Kidney tubule cell (primary cell): ENCODE measurements at places on chromosomes 3 and 15.

GRCh38 chr3:122758877-122759560 lies 34.6 kb downstream of the HSPBAP1 start:
- no peak for DNase-seq

DNA sequence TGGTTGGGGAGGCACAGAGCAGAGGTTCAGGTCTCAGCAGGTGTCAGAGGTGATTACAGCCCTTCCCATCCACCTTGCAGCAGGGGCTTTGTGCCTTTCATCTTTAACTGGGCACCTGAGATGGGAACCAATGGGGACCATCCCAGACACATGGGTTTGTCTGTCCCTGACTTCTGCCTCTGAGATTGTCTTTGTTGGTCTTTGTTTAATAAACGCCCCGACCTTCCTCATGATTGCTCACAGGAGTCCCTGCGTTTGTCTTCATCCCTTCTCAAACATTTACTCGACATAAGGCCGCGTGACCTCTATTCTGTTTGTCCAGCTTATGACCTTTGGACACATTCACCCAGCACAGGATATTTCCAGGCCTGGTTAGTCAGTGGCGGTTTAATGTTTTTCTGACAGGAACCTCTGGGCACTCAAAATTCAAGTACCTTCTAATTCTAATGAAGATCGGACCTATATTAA lies 5.9 kb downstream of the ZSCAN2 start:
- DNase-seq, result peak; percentile 27

- peak; percentile 44 for DNase-seq
Observed at GRCh38 chr3:153162513-153163392, 727 bp downstream of the RAP2B start.

DNA sequence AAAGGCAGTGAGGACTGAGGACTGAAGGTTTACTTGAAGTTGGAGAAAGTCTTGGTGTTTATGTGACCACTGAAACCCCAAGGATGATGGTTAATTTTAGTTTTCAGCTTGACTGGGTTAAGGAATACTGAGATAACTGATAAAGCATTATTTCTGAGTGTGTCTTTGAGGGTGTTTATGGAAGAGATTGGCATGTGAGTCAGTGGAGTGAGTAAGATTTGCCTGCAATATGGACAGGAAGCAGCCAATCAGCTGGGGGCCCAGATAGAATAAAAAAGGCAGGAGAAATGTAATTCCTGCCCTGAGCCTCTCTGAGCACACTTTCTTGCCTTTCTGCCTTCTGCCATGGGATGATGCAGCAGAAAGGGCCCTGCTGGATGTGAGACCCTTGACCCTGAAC lies 92.4 kb downstream of the KBTBD8 start:
- peak; percentile 84 for DNase-seq

DNA sequence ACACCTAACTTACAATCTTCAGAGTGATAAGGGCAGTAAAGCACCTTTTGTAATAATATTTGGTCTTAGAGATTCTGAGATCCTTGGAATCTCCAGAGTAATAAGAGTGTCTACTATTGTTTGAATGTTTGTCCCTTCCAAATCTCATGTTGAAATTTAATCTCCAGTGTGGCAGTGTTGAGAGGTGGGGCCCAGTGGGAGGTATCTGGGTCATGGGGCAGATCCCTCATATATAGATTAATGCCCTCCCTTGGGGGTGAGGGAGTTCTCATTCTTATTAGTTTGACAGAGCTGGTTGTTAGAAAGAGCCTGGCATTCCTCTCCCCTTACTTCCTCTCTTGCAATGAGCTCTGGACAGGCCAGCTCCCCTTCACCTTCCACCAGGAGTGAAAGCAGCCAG lies 16.0 kb downstream of the DZIP1L start:
- no peak for DNase-seq

GRCh38 chr3:22276351-22276750 lies 525.3 kb upstream of the ZNF385D start:
- DNase-seq, result no peak

DNA sequence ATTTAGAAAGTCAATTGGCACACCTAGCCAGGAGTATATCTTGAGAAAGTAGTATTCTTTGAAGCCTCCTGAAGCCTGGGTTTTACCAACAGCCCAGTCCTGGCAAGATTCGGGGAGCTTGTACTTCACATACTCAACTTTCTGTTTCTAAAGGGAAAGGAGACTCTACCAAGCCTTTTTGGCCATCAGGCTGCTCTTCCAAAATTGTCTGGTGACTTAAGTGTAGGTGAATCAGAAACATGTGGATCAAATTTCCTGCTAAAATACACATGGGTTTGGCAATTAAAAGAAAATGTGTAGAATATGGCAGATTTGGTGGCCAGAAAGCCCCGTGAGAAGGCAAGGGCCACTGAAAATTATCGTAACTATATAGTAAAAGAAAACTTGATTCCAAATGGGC lies 15.9 kb upstream of the GREM1 start:
- no peak for DNase-seq

GRCh38 chr15:43896543-43896942 lies 69.7 kb downstream of the WDR76 start:
- no peak for DNase-seq

DNA sequence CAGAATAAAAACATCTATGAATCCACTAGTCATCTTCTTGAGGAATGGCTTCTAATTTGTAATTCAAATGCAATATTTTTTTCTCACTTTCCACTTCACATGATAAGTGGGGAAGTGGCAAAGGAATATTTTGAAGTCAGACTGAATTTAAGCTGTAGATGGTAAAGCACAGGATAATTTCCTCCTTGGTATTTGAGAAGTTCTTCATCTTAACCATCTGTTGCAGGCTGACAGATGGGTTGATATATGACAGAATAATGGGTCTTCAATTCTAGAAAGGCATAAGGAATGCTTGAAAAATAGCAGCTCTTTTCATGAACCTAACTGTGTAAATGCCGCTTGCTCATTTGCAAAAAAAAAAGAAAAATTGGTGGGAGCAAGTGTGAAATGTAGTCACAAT lies 66.5 kb upstream of the SNTN start:
- no peak for DNase-seq
